Fibroblast of skin of left quadriceps (primary cell): ENCODE measurements at places on chromosomes 2 and 18.

DNA sequence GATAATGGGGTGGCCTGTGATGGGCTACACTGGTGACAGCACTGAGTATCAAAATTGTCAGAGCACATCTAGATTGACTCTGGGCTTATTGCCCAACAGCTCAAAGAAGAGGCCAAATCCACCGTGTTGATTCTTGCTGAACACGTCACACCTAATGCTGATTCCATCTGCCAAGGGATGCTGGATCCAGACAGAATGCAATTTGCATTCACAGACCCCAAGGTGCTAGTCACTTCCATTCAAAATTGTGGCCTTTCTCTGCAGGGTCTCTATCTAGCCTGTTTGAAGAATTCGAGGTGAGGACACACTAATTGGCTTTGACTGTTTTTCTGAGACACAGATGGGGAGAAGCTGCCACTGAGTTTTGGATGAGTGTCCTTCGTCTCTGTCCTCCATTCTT lies 13.5 kb upstream of the GPR39 start:
- DNase-seq = no peak

DNA sequence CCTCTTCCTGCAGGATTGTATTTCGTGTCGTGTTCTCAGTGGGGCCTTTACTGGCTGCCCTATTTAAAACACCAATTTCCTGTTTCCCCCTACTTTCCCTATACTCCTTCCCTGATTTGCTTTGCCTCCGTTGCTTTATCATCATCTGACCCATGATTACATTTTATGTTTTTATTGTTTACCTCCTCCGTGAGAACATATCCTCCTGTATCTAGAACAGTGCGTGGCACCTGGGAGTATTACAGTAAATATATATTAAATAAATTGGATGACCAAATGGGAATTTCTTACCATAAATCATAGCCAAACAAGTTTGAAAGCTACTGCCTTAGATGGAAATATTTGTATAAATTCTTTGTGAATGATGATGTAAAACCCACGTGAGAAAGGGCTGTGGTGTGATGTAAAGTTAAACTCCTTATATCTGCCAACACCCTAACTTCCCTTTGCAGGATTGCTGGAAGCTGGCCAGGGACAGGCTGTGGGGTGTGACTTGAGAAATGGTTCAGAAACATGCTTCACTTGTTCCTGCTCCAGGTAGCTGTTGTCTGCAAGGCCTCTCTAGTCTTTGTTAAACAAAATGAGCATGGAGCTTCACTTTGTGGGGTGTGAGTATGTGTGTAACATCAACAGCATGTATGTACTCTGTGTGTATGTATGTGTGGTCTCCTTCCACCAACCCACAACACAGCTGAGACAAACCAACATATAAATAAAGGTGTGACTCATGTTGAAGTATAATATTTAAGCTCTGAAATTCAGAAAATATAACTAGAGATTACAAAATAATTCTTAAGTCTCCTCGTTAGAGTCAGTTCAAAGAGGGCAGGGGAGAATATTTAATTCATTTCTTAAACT lies 40.3 kb downstream of the LHCGR start:
- peak; percentile 42 for DNase-seq

- peak; percentile 93 for DNase-seq
These were observed 3.8 kb downstream of the VSNL1 start for GRCh38 chr2:17544256-17544655.

DNA sequence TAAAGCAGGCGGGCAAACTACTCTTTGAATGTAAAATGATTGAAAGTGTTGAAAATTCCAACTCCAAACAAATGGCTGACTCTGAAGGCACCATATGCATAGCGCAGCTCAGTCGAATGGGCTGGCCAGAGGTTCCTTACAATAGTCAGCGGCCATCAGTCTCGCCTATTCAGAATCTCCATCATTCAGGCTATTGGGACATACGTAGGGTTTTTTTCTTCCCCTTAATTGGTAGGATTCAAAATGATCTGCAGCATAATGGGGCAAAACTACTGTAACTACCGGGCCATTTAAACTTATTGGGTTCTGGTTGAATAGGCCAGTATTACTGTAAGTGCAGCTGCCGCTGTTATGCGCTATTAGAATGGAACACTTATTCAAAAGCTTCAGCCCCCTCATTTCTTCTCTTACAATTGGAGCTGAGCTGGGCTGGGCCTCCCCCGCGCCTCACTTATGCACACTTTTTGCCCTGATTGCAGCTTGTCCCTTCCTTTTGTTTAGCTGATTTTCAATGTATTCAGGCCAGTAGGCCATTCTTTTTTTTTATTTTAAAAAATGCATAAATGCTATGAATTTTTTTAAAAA lies 40.4 kb downstream of the SLC9A4 start:
- DNase-seq = no peak

DNA sequence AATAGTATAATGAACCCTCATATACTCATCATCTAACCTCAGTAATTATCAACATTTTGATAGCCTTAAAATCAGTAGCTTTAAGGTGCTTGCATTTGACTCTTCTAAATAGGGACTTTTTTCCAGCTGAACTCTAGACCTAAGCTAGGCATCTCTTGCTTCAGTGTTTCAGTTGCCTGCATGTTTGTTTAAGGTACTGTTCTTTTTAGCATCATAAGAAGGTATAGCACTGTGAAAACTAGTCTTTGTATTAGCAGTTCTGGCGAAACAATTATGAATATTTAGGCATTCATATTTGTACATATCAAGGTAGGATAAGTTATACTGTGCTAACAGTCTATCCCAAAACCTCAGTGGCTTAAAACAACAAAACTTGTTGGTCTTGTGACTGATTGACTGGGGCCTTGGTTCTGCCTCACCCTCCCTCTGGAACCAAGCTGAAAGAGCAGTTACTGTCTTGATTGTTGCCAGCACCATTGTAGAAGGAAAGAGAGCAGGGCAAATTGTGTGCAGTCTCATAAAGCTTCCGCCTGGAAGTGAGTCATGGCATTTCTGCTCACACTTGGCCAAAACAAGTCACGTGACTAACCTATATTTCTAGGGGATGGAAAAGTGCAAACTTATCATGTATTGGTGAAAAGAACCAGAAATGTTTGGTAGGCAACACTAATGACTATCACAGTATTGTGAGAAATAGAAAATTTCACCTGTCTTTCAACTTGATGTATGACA lies 24.3 kb downstream of the GALNT1 start:
- DNase-seq = no peak

DNA sequence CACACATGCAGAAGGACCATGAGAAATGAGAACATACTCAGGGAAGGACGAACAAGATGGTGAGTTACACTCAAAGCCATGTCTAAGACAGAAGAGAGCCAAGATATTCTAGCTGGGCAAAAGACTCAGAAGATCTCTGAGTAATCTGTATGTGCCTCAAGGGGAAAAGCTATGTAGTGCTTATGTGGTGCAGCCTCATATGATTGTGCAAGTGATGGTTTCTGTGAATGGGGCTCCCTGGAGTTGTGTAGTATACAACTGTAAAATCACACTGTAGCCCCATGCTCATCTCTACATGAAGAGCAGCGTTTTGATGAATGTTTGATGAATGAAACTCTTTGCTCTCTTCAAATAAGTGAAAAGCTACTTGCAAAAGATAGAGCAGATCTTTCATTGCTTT lies 57.5 kb downstream of the OSR1 start:
- no peak for DNase-seq

GRCh38 chr2:60707750-60708371 lies 48.2 kb upstream of the PAPOLG start:
- peak; percentile 0 for DNase-seq

GRCh38 chr2:16006537-16007166 lies 66.3 kb downstream of the MYCN start:
- no peak for DNase-seq
